ENCODE measurements at places on chromosomes 6 and 20.

DNA sequence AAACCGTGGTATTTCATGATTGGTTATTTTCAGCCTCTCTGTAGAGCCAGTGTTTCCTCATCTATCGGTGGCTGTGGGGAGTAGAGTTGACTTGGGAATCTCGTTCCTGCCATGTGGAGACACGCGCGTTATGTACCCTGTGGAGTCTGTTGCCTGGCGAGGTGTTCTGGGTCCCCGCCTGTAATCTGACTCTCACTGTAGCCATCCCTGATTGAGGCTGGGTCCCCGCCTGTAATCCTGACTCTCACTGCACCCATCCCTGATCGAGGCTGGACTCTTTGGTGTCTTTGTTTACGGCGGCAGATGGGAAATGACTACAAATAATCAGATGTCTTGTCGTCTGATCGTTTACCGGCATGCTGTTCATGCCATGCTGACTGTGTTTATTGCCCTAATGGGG is 153.9 kb downstream of the DTNBP1 start:
- DNase-seq: no peak

- no peak for DNase-seq
Observed at GRCh38 chr6:45652416-45652815, 274.7 kb upstream of the SUPT3H start.

DNA sequence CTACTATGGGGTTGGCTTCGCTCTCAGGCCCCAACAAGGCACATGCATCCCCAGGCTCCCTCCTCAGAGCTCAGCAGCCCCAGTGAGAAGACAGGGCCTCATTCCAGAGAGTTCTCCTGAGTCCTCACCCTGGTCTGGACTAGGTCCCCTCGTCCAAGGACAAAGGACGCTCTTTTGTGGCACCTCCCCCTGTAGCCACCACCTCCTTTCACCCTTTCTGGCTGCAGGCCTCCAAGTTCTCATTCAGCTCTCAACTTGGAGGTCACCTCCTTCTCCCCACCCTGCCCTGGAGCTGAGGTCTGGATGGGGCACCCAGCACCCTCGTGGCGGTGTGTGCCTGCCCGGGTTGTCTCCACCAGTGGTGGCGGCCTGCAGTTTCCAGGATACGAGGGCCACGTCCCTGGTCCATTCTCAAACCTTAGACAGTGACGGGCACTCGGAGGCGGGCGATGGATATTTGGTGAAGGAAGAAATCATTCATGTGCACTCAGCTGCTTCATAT is 2.5 kb downstream of the UNC93A start:
- no peak for DNase-seq

DNA sequence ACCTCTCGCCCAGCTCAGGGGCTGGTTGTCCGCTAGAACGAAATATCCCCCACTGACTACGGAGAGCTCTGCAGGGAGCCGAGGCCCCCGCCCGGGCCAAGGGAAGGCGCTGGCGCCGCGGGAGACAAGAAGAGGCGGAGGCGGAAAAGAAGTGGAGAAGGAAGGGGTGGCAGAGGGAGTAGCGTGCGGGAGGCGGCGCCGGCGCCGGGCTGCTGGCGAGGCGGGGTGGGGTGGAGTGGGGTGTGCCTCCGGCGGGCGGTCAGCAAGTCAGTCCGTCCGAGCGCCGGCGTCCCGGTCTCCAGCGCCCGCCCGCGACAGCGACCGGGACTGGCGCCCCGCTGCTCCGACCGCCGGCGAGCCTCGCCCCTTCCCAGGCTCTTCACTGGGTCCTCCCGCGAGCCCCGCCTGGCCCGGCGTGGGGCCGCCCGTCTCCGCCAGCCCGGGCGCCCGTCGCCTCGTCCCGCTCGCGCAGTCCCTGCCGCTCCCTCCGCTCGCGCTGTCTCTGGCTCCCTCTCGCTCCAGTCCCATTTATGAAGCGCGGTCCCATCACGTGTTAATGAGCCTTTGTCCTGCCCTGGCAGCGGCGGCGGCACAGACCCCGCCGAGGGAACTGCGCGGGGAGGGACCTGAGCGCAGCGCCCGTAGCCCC is at the start of gene CNR1:
Gene CNR1 (minus strand): TSS at position 504 of the 649 bp plus-strand sequence. CDS start 21,073 bp downstream, outside the sequence.
- DNase-seq: no peak

DNA sequence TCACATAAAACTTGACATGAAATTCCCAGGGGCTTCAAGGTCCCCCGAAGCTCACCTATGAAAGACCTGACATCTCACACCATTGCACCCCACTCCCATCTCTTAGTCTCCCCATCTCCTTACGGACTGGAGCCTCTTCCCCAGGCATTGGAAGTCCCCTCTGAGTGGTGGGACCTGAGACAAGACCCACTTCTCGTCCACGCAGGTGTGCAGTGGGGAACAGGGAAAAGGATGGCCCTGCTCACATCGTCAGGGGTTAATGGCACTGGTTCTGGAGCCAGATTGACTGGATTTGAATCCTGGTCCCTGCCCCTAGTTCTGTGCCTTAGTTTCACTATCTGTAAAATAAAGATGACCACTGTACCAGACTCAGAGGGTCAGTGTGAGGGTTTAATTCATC is 15.5 kb downstream of the ADGRF1 start:
- DNase-seq: no peak

- DNase-seq: no peak
Observed at GRCh38 chr6:88298066-88298845, 132.1 kb upstream of the CNR1 start.

DNA sequence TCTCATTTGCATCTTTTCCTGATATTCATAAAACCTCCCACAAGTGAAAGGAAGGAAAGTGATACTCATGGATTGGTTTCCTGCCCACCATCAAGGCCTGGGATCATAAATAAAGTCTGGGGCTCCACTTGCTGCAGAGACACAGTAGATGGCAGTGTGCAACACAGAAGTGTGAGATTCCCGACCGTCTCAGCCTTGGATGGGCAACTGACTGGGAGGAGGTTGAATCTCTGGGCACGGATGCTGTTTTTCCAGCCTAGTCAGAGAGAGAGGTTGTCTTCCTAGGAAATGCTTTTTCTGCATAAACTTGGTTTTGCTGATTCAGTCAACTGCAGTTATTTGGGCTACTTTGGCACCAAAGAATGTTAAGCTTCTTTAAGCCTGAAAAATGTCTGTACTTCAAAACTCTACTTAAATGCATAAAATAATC is 9.9 kb upstream of the RFPL4B start:
- DNase-seq: peak; percentile 64

DNA sequence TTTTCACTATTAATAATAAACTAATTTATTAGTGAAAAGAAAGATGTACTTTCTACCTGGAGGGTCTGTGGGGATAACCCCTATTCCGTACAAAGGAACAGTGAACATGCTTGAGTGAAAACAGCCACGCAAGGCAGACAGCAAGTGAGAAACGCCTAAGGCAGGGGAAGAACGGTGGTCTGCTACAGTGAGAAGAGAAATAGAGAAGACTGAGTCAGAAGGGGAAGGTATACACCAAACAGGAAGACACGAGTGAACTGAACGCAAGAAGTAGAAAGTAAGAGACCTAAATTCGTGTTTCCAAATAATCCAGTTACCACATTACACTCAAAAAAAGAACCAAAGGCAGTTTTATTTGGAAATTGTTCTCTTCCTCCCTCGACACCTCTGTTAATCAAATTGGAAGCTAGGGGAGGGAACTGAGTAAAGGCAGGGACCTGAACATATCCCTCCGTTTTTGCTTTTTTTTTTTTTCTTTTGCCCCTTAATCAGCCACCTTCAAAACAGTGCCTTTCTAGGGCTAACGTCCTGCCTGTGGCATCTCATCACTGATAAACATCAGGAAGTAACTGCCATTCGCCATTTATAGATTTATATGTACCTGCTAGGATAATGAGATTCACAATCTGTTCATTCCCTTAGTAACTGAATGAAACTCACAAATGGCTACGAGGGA is 48.9 kb downstream of the ATXN1 start:
- DNase-seq: no peak

DNA sequence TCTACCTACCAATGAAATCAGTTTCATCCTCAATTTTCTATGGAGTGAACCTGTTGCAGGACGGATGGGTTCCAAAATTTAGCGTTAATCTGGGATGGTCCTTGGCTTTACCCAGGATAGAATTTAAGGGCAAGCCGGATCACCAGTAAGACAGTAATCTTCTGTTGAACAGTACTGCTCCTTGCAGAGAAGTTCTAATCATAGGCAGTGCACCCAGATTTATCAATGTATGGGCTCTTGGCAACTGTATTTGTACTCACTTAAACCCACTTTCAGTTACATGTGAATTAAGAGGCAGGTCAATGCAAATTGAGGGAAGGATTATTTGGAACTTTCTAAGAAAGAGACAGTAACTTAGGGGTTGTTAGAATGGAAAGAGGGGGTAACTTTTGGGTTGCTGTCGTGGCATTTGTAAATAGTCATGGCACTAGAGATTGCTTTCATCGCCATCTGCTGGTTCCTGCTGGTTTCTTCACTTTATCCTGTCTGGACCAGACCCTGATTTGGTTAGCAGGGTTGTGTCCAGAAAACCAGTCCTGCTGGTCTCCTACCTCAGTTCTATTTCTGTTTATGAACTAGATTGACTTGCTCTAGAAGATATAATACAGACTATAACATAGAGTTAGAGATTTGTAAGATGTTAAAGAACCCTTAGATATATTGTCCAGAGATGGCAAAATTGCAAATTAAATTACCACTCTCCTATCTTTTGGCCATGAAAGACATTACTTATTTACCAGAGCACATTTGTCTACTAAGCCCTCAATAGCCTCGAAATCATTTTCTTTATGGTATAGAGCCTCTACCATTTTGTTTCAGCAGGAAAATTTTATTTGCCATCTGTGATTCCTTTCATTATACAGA is 646.3 kb downstream of the UTRN start:
- no peak for DNase-seq

DNA sequence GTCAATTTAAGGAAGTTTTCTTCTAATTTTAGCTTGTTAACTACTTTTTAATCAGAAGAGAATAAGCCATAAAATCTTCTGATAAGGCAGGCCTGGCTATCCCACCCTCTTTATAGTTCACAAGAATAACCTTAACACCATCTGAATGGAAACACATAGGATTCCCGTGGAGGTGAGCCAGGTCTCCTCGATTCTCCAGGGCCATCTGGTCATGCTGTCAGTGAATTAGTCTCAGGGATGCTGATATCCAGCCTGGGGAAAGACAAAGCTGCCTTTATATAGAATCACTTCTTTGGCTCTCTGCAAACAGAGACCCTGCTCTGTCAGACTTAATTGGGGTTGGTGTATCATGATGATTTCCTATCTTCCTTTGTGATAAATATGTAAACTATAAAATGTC is 30.1 kb upstream of the TAGAP start:
- DNase-seq: no peak

DNA sequence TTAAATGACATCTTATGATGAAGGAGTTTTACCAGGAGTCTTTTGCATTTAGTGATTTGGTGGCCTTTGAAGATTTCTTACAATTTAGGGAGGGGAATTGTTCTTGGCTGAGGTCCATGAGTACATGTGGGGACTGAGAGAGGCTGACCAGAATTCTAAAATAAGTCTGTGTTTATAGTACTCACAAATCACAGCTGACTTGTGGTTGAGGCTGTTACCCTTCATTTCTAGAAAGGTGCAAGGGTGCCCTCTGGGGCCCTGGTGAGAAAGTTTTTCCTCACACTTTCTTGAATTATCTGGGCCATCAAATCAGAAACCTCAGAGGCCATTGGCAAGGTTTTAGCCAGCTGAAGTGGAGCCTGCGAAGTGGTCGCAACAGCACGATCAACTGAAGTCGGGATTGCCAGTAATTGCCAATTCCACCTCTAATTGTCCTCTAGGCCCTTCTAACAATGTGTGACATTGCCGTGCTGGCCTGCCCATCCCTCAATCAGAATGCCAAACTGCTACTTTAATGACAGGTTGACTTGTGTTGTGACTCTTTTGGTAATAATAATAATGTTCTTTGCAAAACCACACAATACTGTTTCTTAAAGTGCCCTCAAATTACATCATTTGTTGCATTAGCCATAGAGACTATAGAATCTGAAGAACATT is 221.6 kb downstream of the OGFRL1 start:
- DNase-seq: peak; percentile 65

DNA sequence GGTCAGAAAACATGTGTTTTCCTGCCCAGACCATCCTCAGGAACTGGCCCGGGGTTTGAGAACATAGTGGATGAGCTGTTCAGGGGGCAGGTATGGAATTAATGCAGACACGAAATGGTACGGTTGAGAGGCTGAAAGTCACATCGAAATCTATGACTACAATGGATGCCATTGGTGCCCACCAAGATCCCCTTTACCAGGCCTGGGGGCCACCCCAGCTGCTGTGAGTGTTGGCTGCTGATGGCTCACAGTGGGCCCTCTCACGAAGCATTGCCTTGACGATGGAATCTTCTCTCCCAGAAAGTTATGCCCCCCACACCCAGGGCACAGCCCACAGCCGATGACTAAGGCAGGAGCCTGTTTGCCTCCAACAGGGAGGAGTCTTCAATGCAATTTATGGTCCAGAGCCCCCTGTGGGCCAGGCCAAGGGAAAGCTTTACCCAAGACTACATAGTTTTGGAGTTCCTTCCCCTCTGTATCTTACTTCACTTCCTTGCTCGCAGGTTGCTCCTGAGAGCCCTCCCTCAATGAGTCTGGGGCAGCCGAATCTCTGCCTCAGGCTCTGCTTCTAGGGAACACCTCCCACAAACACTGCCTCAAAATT is 92.6 kb downstream of the BFSP1 start:
- DNase-seq: no peak

- peak; percentile 50 for DNase-seq
Observed at GRCh38 chr20:10553326-10553984, 118.3 kb downstream of the SLX4IP start.

- DNase-seq: no peak
Observed at GRCh38 chr20:17611540-17612286, 41.8 kb downstream of the DSTN start.

DNA sequence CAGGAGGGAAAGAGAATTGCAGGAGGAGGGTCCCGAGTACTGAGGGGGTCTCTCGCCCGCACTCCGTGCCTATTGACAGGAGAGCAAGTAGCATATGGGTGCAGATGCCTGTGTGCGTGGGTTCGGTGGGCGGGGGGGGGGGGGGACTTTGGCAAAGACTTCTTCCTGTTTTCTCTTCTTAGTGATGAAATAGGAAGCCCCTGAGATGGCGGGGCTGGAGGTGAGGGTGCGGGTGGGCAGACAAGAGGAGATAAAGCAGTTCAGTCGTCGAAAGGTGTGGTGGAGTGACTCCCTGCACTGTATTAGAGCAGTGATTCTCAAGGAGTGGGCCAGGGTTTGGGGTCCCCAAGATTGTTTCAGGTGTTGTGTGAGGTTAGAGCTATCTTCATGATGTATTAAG is 3.7 kb downstream of the NAA20 start:
- no peak for DNase-seq

- no peak for DNase-seq
Observed at GRCh38 chr6:43376551-43376981, 7.1 kb upstream of the ZNF318 start.

DNA sequence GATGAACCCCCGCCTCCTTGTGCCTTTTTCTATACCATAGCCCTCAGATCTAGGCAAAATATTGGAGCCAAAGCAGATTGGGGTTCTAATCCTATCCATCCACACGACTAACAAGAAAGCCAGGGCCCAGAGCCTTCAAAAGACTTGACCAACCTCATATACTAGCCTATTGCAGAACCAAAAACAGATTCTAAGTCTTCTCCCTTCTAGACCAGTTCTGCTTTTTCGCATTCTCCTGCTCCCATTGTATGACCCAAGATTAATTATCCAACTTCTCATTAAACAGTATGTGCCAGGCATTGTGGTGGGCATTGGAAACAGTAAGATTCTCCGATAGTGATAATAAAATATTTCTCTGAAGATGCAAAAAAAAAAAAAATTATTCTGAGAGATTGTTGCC is 113.7 kb upstream of the JARID2 start:
- no peak for DNase-seq

- DNase-seq: no peak
Observed at GRCh38 chr6:63352544-63353285, 32.9 kb upstream of the LGSN start.
